Neural cell (in vitro differentiated cells): ENCODE measurements at places on chromosomes 11 and 22. TPM values are rescaled to one million over a fixed set of nuclear protein-coding genes. Genes with fewer than 3 reads are reported as not detected.

Gene CCDC81
- polyA plus RNA-seq: 1.0 and 2.5 TPM in 2 replicates

Gene ALX4
- not detected in 2 replicates for polyA plus RNA-seq

Gene POTEH
- polyA plus RNA-seq: not detected in 2 replicates

Gene TTC28
- 14.8 and 18.4 TPM in 2 replicates for polyA plus RNA-seq

Gene HIKESHI
- 174 and 180 TPM in 2 replicates for polyA plus RNA-seq

Gene IFITM10
- polyA plus RNA-seq: 0.50 and 1.1 TPM in 2 replicates

Gene CNGA4
- polyA plus RNA-seq: not detected in 2 replicates

Gene DGAT2
- polyA plus RNA-seq: 2.7 and 4.3 TPM in 2 replicates

Gene VPREB3
- not detected in 2 replicates for polyA plus RNA-seq

Gene KDM4E
- polyA plus RNA-seq: not detected in 2 replicates

Gene PIK3IP1
- polyA plus RNA-seq: 32.0 and 38.4 TPM in 2 replicates

Gene MPPED2
- 81.4 and 99.7 TPM in 2 replicates for polyA plus RNA-seq

Gene TMEM132A
- 215 and 280 TPM in 2 replicates for polyA plus RNA-seq

Gene GSTT2B
- polyA plus RNA-seq: 1.3 TPM in 1 of 2 replicates, not detected in the other

Gene AKIP1
- 81.5 and 90.7 TPM in 2 replicates for polyA plus RNA-seq

Gene CXCR5
- polyA plus RNA-seq: not detected in 2 replicates

Gene IGLL1
- not detected in 2 replicates for polyA plus RNA-seq

Gene CHEK2
- polyA plus RNA-seq: 3.1 and 3.4 TPM in 2 replicates

Gene OR8U1
- polyA plus RNA-seq: not detected in 2 replicates

Gene ZNF214
- polyA plus RNA-seq: 6.9 and 7.6 TPM in 2 replicates

Gene B3GAT1
- polyA plus RNA-seq: 28.2 and 34.5 TPM in 2 replicates

Gene TBX10
- not detected in 2 replicates for polyA plus RNA-seq

Gene PRDM11
- 2.0 and 8.6 TPM in 2 replicates for polyA plus RNA-seq

Gene SLC22A25
- polyA plus RNA-seq: not detected in 2 replicates

Gene ALDH3B1
- polyA plus RNA-seq: not detected in 2 replicates

Gene SYT7
- 14.0 and 21.8 TPM in 2 replicates for polyA plus RNA-seq

Gene FOSL1
- 0.68 TPM in 1 of 2 replicates, not detected in the other for polyA plus RNA-seq

Gene USP35
- 12.9 and 13.9 TPM in 2 replicates for polyA plus RNA-seq

Gene RASD2
- 0.14 and 0.40 TPM in 2 replicates for polyA plus RNA-seq

Gene CTSC
- polyA plus RNA-seq: 5.2 and 6.8 TPM in 2 replicates

Gene F2
- 0.40 and 0.94 TPM in 2 replicates for polyA plus RNA-seq

Gene GLB1L3
- 0.16 and 0.19 TPM in 2 replicates for polyA plus RNA-seq

Gene SLC22A8
- not detected in 2 replicates for polyA plus RNA-seq

Gene OR4A16
- polyA plus RNA-seq: not detected in 2 replicates

Gene RIC3
- polyA plus RNA-seq: 94.5 and 103 TPM in 2 replicates

Gene MS4A5
- polyA plus RNA-seq: not detected in 2 replicates

Gene C11orf86
- not detected in 2 replicates for polyA plus RNA-seq

Gene ISX
- polyA plus RNA-seq: not detected in 2 replicates

Gene OR8H1
- polyA plus RNA-seq: not detected in 2 replicates

Gene TEX12
- 0.36 and 0.51 TPM in 2 replicates for polyA plus RNA-seq

Gene MISFA
- polyA plus RNA-seq: 3.0 and 6.0 TPM in 2 replicates

Gene TREH
- 0.12 TPM in 1 of 2 replicates, not detected in the other for polyA plus RNA-seq
